Smooth muscle cell of the umbilical artery (primary cell): ENCODE measurements at places on chromosomes 4 and X. TPM values are rescaled to one million over a fixed set of nuclear protein-coding genes. Genes with fewer than 3 reads are reported as not detected.

Gene DUX4
- not detected in 2 replicates for total RNA-seq

Gene TEX11
- total RNA-seq: 1.5 TPM in 1 of 2 replicates, not detected in the other

Gene PABPC1L2A
- not detected in 2 replicates for total RNA-seq

Gene RADX
- total RNA-seq: 1.8 and 7.6 TPM in 2 replicates

Gene USP51
- 1.5 and 1.6 TPM in 2 replicates for total RNA-seq

Gene POU3F4
- total RNA-seq: not detected in 2 replicates

Gene SATL1
- total RNA-seq: not detected in 2 replicates

Gene SMPX
- not detected in 2 replicates for total RNA-seq

Gene SMR3B
- not detected in 2 replicates for total RNA-seq

Gene PABPC1L2B
- not detected in 2 replicates for total RNA-seq

Gene SLC9B1
- 0.51 and 0.89 TPM in 2 replicates for total RNA-seq

Gene HSFX1
- total RNA-seq: 0.89 and 1.6 TPM in 2 replicates

Gene EPHA5
- total RNA-seq: under 0.01 and 0.37 TPM in 2 replicates

Gene KIAA1210
- not detected in 2 replicates for total RNA-seq

Gene CT83
- not detected in 2 replicates for total RNA-seq

Gene MGST2
- 10.4 and 37.7 TPM in 2 replicates for total RNA-seq

Gene FGA
- total RNA-seq: not detected in 2 replicates

Gene RBMXL3
- total RNA-seq: not detected in 2 replicates

Gene MAGEA10
- not detected in 2 replicates for total RNA-seq

Gene SRPX2
- 122 and 176 TPM in 2 replicates for total RNA-seq

Gene RBM47
- 3.2 and 7.1 TPM in 2 replicates for total RNA-seq

Gene TRPC3
- total RNA-seq: 0.30 and 1.5 TPM in 2 replicates

Gene HPGDS
- not detected in 2 replicates for total RNA-seq
